ENCODE measurements at places on chromosomes 1 and 21.

- peak; percentile 92 for ATAC-seq
These were observed 259.8 kb downstream of the LMO4 start for GRCh38 chr1:87588495-87588894.

DNA sequence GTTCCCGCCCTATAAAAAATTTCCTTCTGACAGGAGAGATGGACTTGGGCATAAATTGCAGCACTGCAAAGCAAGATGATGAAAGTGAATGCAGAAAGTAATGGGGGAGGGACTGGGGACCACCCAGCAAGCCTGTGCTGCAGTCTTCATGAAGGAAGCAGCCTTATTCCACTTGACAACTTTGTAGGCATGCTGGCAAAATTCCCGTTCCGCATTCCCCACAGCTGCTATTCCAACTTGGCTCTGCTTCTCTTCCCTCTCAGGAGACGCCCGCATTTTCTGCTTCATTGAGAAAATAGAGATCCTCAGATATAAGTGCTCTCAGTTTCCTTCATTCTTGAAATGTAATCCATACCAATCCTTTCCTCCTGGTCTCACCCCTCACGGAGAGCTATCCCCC lies 2.4 kb downstream of the HMGB4 start:
- ATAC-seq, result no peak

GRCh38 chr1:159091180-159091560 lies 14.6 kb upstream of the AIM2 start:
- no peak for ATAC-seq

DNA sequence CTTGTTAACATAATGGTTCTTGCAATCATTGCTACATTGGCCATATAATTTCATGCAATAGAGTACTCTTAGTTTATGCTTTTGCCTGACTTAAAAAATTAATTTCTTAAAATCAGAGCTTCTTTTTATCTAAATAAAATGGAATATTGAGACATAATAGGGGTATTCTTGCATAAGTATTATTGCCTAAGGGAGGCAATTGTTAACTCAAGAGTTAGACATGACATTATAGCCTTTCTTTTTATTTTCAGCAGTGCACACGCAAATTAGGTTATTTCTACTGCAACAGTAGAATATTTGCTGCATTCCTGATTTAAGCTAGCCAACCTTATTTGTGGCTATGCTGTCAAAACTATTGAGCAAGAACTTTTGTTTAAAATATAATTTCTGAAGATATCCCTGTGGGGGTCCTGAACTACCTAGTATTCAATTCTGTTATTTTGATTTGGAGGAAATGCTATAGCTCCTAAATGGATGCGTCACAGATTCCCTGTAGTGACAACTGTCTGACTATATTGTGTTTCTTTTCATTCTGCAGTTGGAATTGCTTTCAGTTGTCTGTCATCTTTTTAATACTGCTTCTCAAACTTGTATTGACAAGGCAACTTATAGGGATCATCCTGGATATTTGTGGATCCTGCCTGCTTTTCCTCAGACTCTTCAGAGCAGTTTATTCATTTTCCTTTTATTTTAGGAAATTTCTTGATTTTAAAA lies 211.0 kb downstream of the PATJ start:
- no peak for ATAC-seq

- ATAC-seq, result peak; percentile 74
These were observed 639 bp upstream of the SPATA1 start for GRCh38 chr1:84505493-84506001.

- no peak for ATAC-seq
These were observed 120.6 kb upstream of the RAVER2 start for GRCh38 chr1:64624218-64624713.

GRCh38 chr21:17758683-17759082 lies 60.5 kb downstream of the C21orf91 start:
- no peak for ATAC-seq

- peak; percentile 96 for ATAC-seq
These were observed at the start of the genes EFCAB7 and ITGB3BP for GRCh38 chr1:63522891-63523728. Gene EFCAB7, plus strand, starts transcription at chr1:63523525. Its CDS starts 2,048 bp downstream, at chr1:63525573. Gene ITGB3BP, minus strand, starts transcription at chr1:63523225. Its CDS starts 92 bp downstream, at chr1:63523133.

- no peak for ATAC-seq
These were observed 823 bp downstream of the ENAH start for GRCh38 chr1:225651872-225652728.

DNA sequence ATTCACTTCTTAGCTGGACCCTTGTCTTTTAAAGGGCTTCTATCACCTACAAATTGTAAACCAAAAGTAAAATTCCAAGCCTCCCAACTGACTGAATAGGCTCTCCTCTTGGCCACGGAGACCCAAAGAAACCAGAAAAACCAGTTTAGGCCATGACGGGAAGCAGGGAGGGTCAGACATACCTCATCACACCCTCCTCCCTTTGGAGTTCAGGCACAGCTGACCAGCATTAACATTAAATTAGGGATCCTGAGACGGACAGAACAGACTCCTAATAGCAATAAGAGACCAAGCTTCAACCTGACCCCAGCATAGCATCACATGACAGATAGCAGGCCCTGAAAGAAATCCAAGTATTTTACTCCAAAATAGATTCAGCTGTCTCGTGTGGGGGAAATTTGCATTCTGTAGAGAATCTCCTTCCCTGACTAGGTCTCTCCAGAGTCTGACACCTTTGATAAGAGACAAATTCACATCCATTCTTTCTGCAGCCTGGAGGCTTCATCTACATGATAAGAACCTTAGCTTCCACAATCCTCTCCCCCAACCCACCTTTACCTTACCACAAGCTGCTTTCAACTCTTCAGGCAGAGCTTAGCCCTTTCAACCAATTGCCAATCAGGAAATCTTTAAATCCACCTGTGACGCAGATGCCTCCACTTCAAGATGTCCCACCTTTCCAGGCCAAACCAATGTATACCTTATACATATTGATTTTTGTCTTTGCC lies 177.1 kb upstream of the RAB4A start:
- ATAC-seq, result no peak

GRCh38 chr1:15525050-15526020 lies 1.3 kb upstream of the DNAJC16 start:
- peak; percentile 81 for ATAC-seq

DNA sequence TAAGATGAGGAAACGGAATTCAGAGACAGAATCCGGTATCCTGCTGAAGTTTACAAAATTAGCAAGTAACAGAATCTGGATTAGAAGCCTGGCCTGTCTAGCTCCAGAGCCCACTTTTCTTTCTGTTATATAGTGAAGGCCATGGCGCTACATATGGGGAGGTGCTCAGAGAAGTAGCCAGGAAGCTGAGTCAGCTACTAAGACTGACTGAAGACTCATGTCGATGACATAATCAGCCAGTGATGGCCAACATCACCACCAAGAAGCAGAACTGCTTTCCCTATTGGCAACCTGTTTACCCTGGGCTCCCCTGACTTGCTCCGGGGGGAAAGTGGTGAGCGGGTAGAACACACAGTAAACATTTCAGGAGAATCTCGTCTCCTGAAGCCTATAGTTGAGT lies 18.8 kb downstream of the LRRC52 start:
- ATAC-seq, result no peak

- ATAC-seq, result no peak
These were observed 36.2 kb upstream of the POU3F1 start for GRCh38 chr1:38082769-38083263.

DNA sequence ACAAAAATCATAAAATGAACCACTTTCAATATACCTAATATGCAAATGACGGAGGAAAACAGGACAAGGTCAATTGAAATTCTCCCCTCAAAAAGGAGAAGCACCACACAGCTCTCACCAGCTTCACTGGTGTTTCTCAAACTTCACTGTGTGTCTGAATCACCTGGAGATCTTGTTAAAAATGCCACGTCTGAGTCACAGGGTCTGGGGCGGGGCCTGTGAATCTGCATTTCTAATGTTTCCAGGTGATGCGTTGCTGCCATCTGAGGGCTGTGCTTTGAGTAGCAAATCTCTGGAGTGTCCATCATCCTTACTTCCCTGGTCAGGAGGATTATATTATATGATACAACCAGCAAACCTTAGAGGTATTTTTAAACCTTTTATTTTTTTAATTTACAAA lies 9.0 kb downstream of the CLDN19 start:
- ATAC-seq, result peak; percentile 68

DNA sequence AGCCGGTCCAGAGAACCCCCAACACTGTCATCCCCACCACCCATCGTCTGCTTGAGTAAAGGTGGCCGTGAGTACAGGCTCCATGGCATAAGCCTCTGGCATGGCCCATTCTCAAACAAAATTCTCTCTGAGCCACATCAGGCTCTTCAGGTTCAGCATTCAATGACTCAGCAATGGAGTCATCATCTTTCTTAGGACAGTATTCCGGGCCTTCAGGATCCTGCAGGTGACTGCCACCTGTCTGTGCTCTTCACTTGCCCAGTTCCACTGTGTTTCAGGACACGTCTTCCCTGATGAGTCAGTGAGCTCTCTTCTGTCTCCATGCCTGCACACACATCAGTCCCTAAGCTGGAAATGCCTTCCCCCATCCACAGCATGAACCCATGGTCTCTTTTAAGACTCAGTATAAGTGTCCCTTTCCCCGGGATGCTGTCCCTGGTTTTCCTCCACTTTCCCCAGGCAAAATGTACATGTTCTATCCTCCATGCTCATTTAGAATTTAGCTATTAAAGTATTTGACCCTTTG lies 81.1 kb upstream of the FGGY start:
- ATAC-seq, result no peak

GRCh38 chr1:59028048-59028447 lies 244.2 kb upstream of the JUN start:
- no peak for ATAC-seq

- no peak for ATAC-seq
These were observed 1.2 kb downstream of the SDHB start for GRCh38 chr1:17052641-17053040.

- ATAC-seq, result no peak
These were observed 21.8 kb downstream of the PTPRC start for GRCh38 chr1:198660341-198661261.

GRCh38 chr1:207470927-207471326 lies 16.8 kb downstream of the CR2 start:
- no peak for ATAC-seq

- ATAC-seq, result no peak
These were observed 2.1 kb upstream of the CLDN19 start for GRCh38 chr1:42742141-42742540.

GRCh38 chr1:86753700-86754099 lies 49.3 kb downstream of the SH3GLB1 start:
- ATAC-seq, result no peak

DNA sequence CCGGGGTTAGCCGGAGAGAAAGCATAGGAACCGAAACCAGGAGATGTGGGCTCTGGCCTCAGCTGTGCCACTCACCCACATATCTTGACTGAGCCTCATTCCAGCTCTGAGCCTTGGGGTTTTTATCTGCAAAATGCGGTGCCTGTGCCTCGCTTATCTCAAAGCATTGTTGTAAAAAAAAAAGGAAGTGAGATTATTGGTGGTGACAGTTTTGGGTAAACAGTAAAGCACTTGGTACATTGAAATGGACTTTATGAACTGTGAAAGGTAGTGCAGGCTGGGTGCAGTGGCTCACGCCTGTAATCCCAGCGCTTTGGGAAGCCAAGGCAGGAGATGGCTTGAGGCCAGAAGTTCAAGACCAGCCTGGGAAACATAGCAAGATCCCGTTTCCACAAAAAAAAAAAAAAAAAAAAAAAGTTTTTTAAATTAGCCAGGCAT lies 3.8 kb downstream of the PTAFR start:
- peak; percentile 90 for ATAC-seq

- no peak for ATAC-seq
These were observed 40.3 kb upstream of the CCDC27 start for GRCh38 chr1:3711780-3712451.

GRCh38 chr1:47478090-47478489 lies 40.2 kb downstream of the FOXD2 start:
- ATAC-seq, result no peak

DNA sequence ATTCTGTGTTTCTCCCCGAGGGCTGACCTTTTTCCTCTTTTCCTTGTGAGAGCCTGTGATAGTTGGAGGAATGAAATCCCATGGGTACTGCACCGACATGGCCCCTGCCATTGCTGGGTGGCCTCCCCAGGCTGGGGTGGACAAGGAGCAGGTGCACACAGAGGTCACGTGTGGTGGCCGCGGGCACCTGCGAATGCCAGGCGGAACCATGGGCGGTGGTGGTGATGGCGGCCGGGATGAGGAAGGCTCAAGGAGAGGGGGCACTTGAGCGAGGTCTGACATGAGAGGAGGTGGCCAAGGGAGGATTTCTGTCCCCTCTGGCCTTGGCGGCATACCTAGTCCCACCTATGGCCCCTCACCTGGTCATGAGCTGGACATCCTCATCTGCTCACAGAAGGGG lies 69.6 kb downstream of the AJAP1 start:
- no peak for ATAC-seq

GRCh38 chr1:162704673-162705424 lies 72.6 kb downstream of the DDR2 start:
- peak; percentile 62 for ATAC-seq

GRCh38 chr1:151611288-151611790 lies 511 bp upstream of the SNX27 start:
- no peak for ATAC-seq

DNA sequence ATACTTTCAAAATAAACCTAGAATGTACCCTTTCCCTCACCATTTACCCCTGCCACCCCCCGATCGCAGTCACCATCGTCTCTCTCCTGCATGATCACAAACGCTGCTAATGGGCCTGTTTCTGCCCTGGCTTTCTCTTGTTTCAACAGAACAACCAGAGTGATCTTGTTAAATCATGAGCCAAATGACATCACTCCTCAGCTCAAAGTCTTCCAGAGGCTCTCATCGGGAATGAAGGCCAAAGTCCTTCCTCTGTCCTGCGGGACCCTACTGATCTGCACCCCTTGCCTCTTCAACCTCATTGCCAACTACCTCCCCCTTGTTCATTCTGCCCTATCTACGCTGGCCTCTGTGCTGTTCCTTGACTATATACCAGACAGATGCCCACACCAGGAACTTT lies 39.4 kb upstream of the PTGFRN start:
- no peak for ATAC-seq

DNA sequence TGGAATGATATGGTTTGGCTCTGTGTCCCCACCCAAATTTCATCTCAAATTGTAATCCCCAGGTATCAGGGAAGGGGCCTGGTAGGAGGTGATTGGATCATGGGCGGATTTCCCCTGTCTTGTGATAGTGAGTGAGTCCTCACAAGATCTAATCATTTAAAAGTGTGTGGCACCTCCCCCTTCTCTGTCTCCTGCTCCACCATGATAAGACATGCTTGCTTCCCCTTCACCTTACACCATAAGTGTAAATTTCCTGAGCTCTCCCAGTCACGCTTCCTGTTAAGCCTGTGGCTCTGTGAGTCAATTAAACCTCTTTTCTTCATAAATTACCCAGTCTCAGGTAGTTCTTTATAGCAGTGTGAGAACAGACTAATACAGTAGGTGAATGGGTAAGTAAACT lies 109.3 kb downstream of the DMRTB1 start:
- no peak for ATAC-seq

DNA sequence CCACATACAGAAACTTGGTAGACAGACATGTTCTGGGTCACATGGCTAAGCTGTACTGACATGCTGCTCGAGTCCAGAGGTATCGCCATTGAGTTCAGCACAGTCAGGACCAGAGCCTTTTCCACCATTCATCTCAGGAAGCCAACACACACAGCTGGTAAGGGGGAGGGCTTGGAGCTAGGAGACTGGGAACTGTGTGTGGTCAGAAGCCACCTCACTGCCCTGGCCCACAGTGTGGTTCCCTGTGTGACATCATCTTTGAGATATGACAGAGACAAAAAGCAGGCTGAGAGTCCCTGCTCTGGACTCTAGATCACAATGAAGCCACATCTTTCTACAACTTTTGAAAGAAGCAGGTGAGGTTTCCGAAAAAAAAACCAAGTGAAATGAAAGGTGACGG lies 107.2 kb downstream of the SIM2 start:
- ATAC-seq, result no peak
